Activated CD4-positive, alpha-beta T cell treated with anti-CD3 and anti-CD28 coated beads, Interleukin-2, amount 10 ng/mL, durations not matched to agents 24 days and 14 days (primary cell): ENCODE measurements at places on chromosomes 1 and 21. TPM values are rescaled to one million over a fixed set of nuclear protein-coding genes. Genes with fewer than 3 reads are reported as not detected.

Gene MXRA8
- total RNA-seq: 0.24 and 0.75 TPM in 2 replicates

Gene TNNT2
- total RNA-seq: not detected in 2 replicates

Gene AKNAD1
- not detected in 2 replicates for total RNA-seq

Gene KDF1
- total RNA-seq: not detected in 2 replicates

Gene BTBD19
- total RNA-seq: 22.2 and 22.7 TPM in 2 replicates

Gene EXO1
- total RNA-seq: 60.9 and 63.5 TPM in 2 replicates

Gene COL8A2
- total RNA-seq: 0.12 TPM in 2 replicates

Gene KRTAP19-1
- total RNA-seq: not detected in 2 replicates

Gene MPL
- total RNA-seq: not detected in 2 replicates

Gene PADI4
- total RNA-seq: 0.09 and 0.12 TPM in 2 replicates

Gene IL20
- total RNA-seq: not detected in 2 replicates
